ENCODE measurements at places on chromosomes 1 and 21.

GRCh38 chr1:167627615-167627864 lies 2.5 kb upstream of the RCSD1 start:
- DNase-seq = no peak

DNA sequence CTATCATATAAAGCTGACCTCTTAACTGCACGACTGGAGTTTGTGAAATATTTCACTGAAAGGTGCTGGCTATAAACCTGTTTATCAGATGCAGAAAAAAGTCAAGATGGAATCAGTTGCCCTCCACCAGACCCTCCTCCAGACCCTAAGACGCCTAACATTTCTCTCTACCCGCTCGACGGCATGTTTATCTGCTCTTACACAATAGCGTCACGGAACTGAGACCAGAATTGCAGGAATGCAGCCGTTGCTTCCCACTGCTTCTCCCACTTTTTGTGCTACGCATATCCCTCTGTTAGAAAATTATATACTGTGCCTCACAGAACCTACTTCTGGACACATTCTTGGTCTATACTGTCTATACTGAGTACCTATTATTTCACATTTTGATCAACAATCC lies 28.2 kb upstream of the FAM131C start:
- no peak for DNase-seq

DNA sequence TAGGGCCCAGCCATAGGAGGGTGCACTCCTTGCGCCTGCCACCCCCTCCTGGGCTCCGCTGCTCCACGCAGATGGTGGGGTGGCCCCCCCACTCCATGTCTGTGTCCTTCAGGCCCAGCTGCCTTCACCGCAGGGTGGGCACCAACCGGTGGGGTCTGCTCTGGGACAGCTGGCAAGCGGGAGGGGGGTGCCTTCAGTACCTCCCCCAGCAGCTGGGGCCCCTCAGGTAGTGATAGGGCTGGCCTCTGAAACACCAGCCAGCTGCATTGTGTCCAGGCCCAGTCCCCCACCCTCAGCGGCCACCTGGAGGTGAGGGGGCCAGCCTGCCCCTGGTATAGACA lies 360 bp downstream of the GJC2 start:
- DNase-seq = no peak

- no peak for DNase-seq
These were observed 14.7 kb downstream of the METTL18 start for GRCh38 chr1:169779970-169780369.

DNA sequence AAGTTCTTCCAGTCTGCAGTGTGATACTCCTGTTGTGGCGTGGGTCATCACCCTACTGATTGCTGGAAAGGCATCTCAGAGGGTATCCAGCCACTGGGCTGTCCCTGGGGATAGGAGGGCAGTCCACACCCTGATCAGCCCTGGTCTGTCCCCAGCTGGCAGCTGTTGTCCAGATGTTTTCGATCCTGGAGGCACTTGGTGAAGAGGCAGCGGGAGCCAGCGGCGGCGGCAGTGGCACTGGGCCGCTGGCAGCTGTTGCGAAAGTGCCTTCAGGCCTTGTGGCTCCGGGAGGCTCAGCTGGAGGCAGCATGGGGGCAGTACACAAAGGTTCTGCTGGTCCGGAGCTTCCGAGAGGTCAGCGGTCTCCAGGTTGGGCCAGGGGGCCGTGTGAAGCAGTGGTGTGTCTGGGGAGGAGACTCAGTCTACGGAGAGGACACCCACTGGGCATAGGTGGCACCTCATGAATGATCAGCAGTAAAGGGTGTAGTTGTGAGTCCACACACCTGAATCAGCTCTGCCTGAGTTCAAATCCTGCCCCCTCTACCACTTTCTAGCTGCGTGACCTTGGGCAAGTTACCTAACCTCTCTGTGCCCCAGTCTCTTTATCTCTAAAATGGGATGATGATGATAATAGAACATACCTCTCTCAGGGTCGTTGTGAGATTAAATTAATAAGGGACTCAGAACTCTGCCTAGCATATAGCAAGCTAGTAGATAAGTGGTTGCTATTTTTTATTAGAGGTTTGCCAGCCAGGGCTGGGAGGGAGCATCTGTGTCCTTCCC lies 6.1 kb downstream of the C1orf167 start:
- no peak for DNase-seq

GRCh38 chr1:80154176-80154575 lies 1147.6 kb upstream of the ADGRL4 start:
- no peak for DNase-seq

DNA sequence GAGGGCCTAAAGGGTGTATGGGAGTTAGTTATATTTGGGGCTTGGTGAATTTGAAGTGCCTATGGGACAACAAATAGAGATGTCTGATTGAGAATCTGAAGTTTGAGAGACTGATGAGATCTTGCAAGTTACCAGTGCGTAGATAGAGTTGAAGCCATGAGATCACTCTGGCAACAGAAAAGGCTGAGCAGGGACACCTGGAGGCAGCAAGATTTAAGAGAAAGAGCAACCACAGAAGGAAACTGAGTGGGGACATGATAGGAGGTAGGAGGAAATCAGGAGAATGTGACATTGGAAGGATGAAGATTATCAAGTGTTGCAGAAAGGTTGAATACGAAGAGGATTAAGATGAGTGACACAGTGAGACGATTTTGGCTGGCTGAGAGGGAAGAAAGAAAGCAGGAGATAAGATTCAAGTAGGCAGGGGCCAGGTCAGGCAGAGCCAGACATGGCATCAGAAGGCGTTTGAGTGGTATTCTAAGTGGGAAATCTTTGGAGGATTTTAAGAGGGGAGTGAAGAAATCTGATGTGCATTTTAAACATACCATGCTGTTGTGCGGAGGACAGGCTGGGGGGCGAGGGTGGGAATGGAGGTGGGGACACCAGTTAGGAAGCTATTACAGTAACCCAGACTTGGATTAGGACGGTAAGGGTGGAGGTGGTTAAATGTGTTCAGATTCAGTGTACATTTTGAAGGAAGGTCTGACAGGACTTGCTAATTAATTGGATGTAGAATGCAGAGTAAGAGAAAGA lies 3.0 kb upstream of the MPL start:
- DNase-seq = no peak

GRCh38 chr1:160431571-160431970 lies 31.2 kb downstream of the VANGL2 start:
- no peak for DNase-seq

DNA sequence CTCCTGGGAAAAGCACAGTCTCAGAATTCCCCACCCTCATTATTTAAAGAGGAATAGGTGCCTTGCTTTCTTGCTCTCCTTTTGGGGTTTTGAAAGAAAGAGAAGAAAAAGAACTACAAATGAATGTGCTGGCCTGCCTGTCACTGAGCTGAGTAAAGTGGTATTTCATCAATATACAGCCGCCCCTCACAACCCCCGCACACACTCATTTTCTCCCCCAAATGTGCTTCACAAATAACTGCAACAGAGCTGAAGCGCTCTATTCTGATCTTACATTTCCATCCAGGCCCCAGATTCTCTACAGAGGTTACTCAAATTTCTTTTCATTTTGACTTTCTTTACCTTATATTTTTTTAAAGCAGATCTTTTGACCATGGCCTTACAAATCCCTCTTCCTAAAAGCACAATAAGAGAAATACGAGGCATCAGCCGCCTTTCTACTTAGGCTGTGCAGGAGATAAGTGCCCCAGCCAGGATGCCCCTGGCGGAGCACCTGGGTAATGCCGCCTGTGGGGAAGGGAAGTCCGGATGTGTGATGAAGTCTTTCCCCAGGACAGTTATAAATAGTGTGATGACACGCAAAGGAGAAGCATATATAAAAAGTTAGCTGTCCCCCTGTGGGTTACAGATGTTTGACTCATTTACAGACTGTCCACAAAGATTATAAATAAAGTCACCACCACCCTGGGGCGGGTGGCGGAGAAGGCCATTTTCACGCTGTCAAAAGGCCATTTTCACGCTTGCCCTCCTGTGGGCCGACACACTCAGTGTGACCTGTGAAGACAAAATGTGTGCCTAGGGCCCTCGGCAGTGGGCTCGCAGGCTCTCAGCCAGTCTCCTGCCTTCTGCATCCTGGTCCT lies 6.5 kb downstream of the KCNN3 start:
- DNase-seq = peak; percentile 62

GRCh38 chr1:61226791-61227567 lies 144.6 kb downstream of the NFIA start:
- no peak for DNase-seq

DNA sequence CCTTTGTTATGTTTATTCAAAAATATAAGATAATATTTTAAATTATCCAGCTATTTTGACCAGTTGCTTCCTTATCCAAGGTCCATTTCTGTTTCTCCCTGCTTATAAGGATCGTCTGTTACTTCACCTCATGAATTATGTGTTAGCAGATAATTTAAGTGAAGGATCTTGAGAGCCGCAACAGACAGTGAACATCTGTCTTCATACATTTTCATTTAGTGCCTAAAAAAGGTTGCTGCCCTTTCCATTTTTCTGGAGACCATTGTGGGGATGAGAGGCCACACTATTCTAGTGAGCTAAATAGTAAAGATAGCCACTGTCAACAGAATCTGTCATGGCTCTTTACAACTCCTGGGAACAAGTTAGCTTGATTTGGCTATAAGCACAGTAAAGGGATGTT lies 154.0 kb downstream of the CLEC20A start:
- no peak for DNase-seq

DNA sequence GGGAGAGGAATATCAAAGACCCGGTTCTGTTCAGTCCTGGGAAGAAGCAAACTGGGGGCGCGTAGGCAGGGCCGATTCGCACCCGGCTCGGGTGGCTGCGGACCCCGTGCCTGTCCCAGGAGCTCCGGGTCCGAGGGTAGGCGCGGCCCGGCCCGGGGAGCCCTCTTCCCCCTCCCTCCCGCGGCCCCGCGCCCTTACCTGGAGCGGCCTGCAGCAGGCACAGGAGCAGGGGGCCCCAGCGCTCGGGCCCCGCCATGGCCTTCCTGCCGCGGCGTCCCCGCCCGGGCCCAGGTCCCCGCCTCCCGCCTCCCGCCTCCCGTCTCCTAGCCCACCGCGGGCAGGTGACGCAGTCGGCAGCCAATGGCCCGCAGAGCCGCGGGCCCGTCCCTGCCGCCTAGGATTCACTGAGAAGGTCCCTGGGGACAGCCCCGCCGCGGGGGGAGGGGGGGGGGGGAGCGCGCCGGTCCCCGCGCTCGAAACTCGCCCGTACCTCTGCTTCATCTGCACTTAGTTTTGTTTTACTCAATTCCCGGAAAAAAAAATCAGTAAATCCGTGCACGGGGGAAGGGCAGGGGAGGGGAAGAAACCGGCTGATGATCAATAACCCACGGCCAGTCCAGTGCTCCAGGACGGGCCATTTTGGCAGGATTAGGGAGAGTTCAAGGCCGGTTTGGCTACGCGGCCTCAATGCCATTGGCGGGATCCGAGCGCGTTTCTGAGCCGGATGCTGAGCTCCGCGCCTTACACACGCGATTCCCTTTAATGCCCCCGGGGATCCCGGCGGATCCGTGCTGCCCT lies at the start of gene IFNLR1:
IFNLR1 (minus strand) TSS at position 297 of the 798 bp plus-strand sequence; CDS start at position 256, 41 bp downstream.
- peak; percentile 65 for DNase-seq

GRCh38 chr1:161499099-161500039 lies 5.9 kb upstream of the FCGR2A start:
- no peak for DNase-seq
